T-helper 1 cell (primary cell): ENCODE measurements at places on chromosomes 3 and 15.

- DNase-seq, result no peak
These were observed 16.4 kb downstream of the SRPRB start for GRCh38 chr3:133821767-133822638.

DNA sequence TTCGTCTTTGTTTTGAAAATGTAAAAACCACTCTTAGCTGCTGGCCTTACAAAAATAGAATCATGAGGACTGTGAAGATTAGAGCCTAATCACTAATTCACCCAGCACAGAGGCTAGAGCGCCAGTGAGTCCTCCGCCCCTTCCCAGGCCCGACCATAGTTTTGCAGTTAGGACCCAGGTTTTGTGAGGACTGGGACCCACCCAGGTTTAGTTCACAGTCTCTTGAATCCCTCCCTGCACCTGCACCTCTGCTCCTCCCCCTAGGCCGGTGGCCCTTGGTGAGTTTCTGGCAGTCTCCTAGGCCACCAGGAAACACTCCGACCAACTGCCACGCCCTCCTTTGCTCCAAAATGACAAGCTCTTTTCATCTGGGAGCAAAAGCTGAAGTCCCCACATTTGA, 136.0 kb upstream of the CCDC54 start:
- DNase-seq, result no peak

DNA sequence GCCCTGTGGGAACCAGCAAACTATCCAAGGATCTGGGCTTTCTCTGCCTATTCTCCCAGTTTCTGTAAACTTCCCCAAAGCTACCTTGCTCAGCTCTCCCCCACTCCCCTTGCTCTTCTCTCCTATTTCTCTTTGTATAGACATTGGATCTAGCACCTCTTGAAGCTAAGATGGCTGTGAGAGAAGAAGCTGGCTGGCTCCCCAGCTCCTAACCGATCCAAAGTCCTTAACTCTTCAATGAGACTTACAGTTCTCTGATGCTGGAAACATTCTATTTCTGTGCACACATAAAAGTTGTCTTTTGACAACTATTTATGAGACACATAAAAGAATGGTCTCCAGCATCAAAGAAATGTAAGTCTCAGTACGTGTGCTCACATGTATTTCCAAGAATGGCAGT, 70.6 kb upstream of the C3orf80 start:
- no peak for DNase-seq

- DNase-seq, result no peak
These were observed 23.4 kb downstream of the RHOA start for GRCh38 chr3:49388289-49388820.

DNA sequence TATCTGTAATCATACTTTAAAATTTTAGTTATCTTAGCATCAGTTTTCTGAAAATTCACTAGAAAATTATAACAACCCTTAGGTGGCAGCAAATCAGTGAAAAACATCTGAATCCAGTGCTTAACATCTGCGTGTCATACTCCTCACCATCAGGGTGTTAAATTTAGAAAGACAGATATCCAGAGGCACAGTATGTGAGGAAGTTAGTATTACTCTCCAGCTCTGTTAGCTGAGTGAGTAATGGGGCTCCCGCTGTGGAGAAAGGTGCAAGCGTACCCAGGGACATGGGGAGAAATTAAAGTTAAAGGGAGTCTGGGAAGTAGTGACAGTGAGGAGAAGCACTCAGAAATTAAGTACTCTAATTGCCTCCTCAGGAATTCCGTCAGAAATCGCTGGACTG, 50.9 kb downstream of the CEP63 start:
- DNase-seq, result no peak

- DNase-seq, result no peak
These were observed 34.9 kb upstream of the CLK3 start for GRCh38 chr15:74580538-74581350.

GRCh38 chr3:119571230-119571629, 8.1 kb upstream of the ADPRH start:
- DNase-seq, result no peak

GRCh38 chr3:73621388-73621787, 3.4 kb downstream of the PDZRN3 start:
- DNase-seq, result no peak

DNA sequence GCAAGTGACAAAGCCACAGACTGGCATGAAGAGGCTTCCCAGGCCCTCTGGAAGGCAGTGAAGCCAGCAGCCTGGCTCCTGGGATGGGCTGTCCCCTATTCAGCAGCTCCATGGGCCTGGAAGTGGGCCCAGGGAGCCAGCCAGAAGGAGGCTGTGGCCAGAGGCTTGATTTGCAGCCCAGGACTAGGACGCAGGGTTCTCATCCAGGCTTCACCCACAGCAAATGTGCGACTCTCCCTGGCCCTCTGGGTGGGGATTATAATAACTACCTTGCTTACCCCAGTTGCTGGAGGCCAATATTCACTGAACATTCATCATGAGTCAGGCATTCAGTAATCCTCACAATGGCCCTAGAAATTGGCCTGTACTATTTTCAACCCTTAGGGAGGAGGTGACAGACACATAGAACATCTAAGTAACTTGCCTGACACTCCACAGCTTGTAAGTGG, 24.6 kb upstream of the SRP14 start:
- no peak for DNase-seq

DNA sequence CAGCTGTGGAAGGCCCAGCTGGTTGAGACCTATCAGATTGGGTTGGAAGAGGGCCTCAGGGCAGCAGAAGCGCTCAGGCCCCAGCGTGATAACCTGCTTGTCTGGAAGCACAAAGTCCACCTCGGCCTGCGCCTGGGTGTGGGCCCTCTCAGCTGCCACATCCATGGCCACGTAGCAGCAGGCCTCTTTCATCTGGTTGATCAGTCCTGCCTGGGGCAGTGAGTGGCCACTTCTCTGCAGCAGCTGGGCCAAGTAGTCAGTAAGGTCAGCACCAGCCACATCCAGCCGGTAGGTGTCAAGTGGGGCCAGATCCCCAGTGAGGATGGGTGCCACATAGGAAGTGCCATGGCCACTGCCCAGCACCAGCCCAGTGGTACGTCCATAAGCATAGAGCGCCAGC, 3.9 kb upstream of the CAMKV start:
- no peak for DNase-seq

GRCh38 chr3:35254917-35255316, 384.4 kb upstream of the ARPP21 start:
- DNase-seq, result no peak

GRCh38 chr3:99544786-99545281, 93.6 kb upstream of the COL8A1 start:
- DNase-seq, result no peak

DNA sequence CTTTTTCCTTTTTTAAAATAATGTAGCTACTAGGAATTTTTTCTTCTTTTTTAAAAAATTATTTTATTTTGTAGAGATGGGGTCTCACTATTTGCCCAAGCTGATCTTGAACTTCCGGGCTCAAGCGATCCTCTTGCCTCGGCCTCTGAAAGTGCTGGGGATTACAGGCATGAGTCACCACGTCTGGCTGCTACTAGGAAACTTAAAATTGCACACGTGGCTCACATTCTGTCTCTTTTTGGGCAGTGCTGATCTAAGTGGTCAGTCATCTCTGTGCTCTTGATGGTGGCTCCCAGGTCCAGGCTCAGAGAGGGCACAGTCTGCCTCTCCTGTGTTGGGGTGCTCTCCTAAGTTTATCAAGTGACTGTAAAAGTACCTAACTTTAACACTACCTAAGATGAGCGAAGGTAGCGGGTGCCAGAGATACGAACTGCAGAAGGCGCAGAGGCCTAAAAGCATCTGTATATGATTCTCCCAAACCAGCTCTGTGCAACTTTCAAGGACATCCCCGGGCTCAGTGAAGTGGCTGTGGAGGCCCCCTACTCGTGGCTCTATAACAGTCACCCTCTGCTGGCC, 52.9 kb upstream of the SEC13 start:
- DNase-seq, result no peak

DNA sequence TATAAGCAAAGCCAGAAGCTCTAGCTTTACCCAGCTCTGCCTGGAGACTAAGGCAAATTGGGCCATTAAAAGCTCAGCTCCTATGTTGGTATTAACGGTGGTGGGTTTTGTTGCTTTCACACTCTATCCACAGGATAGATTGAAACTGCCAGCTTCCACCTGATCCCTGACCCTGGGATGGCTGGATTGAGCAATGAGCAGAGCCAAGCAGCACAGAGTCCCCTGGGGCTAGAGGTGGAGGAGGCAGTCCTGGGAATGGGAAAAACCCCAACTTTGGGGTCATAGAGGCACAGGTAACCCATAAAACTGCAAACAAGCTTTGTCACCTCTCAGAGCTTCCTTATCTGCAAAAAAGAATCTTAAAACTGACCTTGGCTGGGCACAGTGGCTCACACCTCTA, 6.6 kb downstream of the RHO start:
- DNase-seq, result no peak

GRCh38 chr15:66071921-66072295, 181.6 kb downstream of the MEGF11 start:
- DNase-seq, result no peak

GRCh38 chr3:180762866-180763265, 83.6 kb upstream of the CCDC39 start:
- DNase-seq, result no peak

GRCh38 chr3:197472151-197472550, 83.6 kb downstream of the BDH1 start:
- no peak for DNase-seq

GRCh38 chr3:138547342-138547975, 46.6 kb downstream of the CEP70 start:
- DNase-seq, result no peak

DNA sequence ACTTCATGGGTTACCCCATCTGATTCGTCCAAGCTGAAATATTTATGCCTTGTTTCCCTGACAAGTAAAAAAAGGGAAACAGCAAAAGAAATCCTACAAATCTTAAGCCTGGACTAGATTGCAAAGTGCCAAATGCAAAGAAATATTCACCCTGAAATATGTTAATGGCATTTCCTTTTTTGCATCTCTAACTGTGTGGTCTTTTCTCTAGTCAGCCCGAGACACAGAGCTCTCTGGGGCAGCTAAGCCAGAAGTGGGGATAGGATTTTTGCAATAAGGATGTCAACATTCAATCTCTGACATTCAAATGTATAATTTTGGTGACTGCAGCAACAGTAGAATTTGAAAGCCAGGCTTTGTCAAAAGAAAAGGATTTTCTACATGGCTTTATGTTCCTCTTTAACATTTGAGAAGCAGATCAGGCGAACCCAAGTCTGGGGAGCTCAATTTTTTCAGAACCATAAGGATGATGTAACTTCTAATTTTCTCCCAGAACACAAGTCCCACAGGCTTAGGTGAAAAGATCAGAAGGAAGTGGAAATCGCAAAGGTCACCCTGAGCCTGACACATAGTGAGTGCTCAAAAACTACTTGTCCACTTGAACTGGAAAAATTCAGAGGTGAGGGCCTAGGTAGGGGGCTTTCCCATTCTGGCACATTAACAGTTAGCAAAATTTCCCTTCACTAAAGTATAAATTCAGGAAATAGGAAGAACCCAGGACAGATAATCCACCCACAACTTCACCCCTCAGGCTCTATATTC, 28.2 kb upstream of the KCNMB3 start:
- no peak for DNase-seq

GRCh38 chr15:65050270-65050669, 5.1 kb downstream of the SLC51B start:
- no peak for DNase-seq

DNA sequence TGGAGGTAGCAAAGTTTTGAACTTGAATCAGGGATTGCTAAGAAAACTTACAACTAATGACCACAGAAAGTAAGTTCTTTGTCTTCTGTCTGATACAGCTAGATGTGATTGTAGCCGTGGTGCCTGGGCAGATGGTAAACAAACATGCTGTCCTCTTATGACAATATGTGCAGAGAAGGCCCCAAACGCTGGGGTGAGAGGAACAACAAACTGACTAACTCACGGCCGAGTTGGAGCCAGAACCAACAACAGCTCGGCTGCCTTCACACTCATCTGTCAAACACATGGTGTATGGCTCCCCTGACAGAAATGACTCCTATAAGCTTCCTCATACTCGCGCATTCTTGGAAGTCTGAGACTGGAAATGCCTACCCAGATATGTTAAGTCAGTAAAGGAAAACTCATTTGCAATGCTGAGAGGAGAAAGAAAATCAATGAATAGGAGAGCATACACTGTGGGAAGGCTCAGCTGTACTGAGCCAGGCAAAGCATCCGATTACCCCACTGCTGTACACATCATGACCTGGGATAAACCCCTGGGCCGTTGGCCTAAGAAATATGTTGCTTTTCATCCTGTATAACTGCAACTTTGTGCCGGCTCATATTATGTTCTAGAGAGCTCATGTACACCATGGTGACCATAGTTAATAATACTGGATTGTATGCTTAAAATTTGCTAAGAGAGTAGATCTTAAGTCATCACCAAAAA, 5.7 kb downstream of the THBS1 start:
- DNase-seq, result no peak

GRCh38 chr3:29926378-29926777, 645.5 kb downstream of the RBMS3 start:
- no peak for DNase-seq

GRCh38 chr3:105014631-105015030, 352.1 kb upstream of the ALCAM start:
- DNase-seq, result no peak

DNA sequence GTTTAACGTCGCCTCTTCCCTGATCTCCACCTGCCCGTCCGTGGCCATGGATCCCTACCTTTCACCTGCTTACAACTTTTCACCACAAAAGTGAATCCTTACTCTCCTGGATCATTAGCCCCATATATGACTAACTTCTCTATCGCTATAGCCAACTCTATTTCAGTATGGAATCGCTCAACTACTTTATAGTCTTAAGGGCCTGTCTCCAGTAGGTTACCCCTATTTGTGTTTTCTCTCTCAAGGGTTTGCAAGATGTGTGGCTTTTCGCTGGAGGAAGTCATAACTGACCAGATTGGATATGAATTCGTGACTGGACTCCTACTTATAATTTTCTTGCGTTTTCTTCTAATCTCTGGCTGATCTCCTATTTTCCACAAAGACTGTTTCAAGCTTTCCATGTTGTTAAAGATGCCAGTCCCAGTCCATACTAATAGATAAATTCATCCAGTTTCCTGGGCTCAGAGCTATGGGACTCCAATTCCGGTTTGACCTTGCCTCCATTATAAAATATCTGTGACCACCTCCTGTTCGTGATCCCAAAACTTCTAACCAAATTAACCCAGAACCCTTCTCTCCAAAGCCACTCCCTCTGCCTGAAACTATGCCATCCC, 1.3 kb upstream of the STAG1 start:
- DNase-seq, result no peak

- DNase-seq, result no peak
These were observed 80.2 kb upstream of the PXYLP1 start for GRCh38 chr3:141151439-141151838.

GRCh38 chr15:65211482-65211982, 259 bp upstream of the CILP start:
- no peak for DNase-seq
